Right lobe of liver (tissue), 6 donors: ENCODE measurements at places on chromosomes 3 and 15. TPM values are rescaled to one million over a fixed set of nuclear protein-coding genes. Genes with fewer than 3 reads are reported as not detected.
A peak's percentile ranks its signal among the peaks of the same experiment; 100 is the strongest.

GRCh38 chr3:62226601-62227339 is 146.6 kb downstream of the FEZF2 start:
- H3K4me3 ChIP-seq = no peak overlapping the region
- no peak overlapping the region for H3K27ac ChIP-seq
- DNase-seq = no peak
- no peaks in the 10 kb centered on the region for H3K36me3 ChIP-seq

DNA sequence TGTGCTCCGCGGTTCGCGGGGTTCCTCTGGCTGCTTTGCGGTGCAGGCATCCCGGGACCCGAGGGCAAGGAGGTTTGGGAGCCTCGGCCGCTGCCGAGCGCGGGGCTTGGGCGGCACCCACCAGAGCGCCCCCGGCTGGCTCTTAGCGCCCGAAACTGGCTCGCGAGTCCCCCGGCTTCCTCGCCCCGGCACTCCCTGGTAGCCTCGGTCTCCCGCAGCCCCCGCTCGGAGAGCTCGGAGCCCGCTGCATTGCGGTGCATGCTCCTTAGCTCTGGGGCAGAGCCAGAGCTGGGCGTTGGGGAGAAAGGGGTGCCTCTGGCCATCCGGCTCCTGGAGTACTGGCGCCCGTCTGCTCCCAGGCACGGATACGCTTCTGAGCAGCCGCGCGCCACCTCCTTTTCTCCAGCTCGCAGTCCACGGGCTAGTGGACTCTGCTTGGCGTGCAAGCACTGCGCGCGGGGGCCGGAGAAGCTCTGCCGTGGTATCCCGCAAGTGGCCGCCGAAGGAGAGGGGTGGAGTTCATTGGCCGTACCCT is 753 bp downstream of the EPHB1 start:
- no peaks in the 10 kb centered on the region for H3K36me3 ChIP-seq
- peak; percentile 27 for DNase-seq
- H3K4me1 ChIP-seq = peaks cover 13% of the 10 kb centered on the region
- peaks cover 8% of the 10 kb centered on the region for H3K27me3 ChIP-seq
- H3K27ac ChIP-seq = no peak overlapping the region
- peak overlapping the region; percentile 43 for H3K4me3 ChIP-seq

Gene CACNA2D3
- total RNA-seq = not detected

GRCh38 chr15:98942431-98942830 is 65.2 kb downstream of the PGPEP1L start:
- no peak overlapping the region for H3K27ac ChIP-seq
- no peaks in the 10 kb centered on the region for H3K36me3 ChIP-seq

DNA sequence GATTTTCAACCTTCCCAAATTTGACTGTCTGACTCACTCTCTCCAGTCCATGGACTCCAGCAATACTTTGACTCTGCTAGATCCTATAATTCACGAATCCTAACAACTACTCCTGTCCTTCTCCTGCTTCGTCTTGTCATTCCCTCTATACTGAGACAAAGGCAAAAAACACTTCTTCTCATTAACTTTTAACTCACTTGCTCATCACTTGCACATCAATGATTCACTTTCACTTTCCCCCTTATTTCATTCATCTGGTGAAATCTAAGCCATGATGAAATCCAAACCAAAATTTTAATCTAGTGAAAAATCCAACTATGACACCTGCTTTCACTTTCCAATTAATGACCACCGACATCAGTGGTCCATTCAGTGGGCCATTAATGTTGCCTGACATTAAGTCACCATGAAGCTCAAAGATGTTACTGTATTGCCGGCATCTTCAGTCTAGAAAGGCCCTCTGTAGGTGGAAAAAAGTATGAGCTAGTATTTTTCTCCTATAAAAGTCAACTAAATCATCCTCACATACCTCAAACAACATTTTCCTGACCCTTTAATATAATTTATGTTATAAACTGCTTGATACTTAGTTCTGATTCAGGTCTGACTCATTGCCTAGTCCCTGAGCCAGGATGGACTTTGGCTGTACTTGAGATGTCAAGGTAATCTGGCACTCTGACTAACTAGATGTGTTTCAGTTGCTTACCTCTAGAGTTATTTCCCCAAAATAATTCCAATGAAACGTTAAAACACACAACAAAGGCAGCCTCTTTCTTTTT is 158.6 kb downstream of the CNTN6 start:
- no peaks in the 10 kb centered on the region for H3K36me3 ChIP-seq
- H3K4me3 ChIP-seq = no peak overlapping the region
- DNase-seq = no peak
- no peaks in the 10 kb centered on the region for H3K4me1 ChIP-seq
- H3K27ac ChIP-seq = no peak overlapping the region

Gene FAM43A
- 5.3 TPM for total RNA-seq

- no peaks in the 10 kb centered on the region for H3K36me3 ChIP-seq
- DNase-seq = no peak
- no peak overlapping the region for H3K4me3 ChIP-seq
- H3K27me3 ChIP-seq = no peaks in the 10 kb centered on the region
- no peaks in the 10 kb centered on the region for H3K4me1 ChIP-seq
These were observed 302.8 kb upstream of the MDFIC2 start for GRCh38 chr3:70615286-70615685.

- H3K27ac ChIP-seq = peak overlapping the region; percentile 87
- no peaks in the 10 kb centered on the region for H3K27me3 ChIP-seq
- peaks cover 13% of the 10 kb centered on the region for H3K4me1 ChIP-seq
- no peak for DNase-seq
- peak overlapping the region; percentile 83 for H3K4me3 ChIP-seq
These were observed 1.3 kb downstream of the CD47 start for GRCh38 chr3:108089579-108089978.

DNA sequence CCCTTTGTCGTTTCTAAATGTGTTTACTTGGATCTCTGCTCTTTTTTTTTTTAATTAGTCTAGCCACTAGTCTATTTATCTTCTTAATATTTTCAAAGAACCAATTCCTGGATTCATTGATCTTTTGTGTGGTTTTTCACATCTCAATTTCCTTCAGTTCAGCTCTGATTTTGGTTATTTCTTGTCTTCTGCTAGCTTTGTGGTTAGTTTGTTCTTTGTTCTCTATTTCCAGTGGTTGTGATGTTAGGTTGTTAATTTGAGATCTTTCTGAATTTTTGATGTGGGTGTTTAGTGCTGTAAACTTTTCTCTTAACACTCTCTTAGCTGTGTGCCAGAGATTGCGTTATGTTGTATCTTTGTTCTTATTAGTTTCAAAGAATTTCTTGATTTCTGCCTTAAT is 446.1 kb downstream of the CNTN4 start:
- H3K27me3 ChIP-seq = no peaks in the 10 kb centered on the region
- H3K36me3 ChIP-seq = no peaks in the 10 kb centered on the region
- H3K4me3 ChIP-seq = no peak overlapping the region
- H3K27ac ChIP-seq = no peak overlapping the region
- no peak for DNase-seq

GRCh38 chr15:72958634-72959033 is 93.6 kb upstream of the NEO1 start:
- H3K27ac ChIP-seq = no peak overlapping the region
- no peaks in the 10 kb centered on the region for H3K27me3 ChIP-seq
- H3K36me3 ChIP-seq = no peaks in the 10 kb centered on the region

DNA sequence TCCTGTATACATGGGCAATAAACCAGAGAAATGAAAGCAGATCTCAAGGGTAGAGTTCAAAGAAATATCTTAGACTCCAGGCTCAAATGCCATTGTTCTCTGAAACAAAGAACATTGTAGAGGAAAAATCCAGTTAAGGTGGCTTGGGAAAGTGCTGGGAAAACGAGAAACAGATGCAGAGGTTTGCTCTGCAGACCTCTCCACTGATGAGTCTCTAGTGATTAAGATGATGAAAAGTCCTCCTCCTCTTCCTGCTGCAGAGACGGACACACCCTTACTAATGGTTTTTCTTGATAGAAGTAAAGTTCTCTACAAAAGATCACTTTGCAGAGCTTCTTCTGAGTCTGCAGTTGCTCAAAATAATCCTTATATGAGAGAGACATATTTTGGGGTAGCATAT is 264.7 kb downstream of the GABRG3 start:
- no peak for DNase-seq
- H3K4me1 ChIP-seq = no peaks in the 10 kb centered on the region
- H3K27me3 ChIP-seq = no peaks in the 10 kb centered on the region
- H3K4me3 ChIP-seq = no peak overlapping the region
- H3K36me3 ChIP-seq = no peaks in the 10 kb centered on the region
- H3K27ac ChIP-seq = no peak overlapping the region

- H3K4me3 ChIP-seq = no peak overlapping the region
- no peaks in the 10 kb centered on the region for H3K36me3 ChIP-seq
- H3K27me3 ChIP-seq = no peaks in the 10 kb centered on the region
These were observed 40.4 kb upstream of the CLSTN2 start for GRCh38 chr3:139894643-139894989.
